Fibroblast of pulmonary artery (primary cell): ENCODE measurements at places on chromosomes 2 and 18.

DNA sequence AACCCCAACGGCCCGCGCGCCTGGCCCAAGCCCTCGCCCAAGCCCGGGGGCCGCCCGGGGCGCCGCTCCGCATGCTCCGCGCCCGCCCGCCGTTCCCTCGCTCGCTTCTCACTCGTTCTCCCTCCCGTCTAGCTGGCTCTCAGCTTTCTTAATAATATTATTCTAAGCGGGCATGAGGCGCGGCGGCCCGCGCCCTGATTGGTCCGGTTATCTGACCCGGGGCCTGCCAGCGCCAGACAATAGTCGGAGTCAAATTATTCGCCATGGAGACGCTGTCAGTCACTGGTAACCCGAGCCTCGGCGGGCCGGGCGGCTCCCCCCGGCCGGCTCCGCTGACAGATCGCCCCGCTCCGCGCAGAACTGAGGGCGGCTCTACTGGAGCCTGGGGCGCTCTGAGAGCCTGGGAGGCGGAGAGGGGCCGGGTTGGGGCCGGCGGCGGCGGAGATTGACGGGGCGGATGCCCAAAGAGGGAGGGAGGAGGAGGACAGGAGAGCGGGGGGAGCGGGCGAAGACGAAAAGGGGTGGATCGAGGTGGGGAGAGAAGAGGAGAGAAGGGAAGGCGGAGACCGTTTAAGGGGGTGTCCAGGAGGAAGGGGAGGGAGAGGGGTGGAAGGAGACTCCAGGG is at the start of gene SIX2:
Gene SIX2 (minus strand): TSS at position 150 of the 625 bp plus-strand sequence. CDS start 342 bp downstream, outside the sequence.
- DNase-seq: peak; percentile 98

DNA sequence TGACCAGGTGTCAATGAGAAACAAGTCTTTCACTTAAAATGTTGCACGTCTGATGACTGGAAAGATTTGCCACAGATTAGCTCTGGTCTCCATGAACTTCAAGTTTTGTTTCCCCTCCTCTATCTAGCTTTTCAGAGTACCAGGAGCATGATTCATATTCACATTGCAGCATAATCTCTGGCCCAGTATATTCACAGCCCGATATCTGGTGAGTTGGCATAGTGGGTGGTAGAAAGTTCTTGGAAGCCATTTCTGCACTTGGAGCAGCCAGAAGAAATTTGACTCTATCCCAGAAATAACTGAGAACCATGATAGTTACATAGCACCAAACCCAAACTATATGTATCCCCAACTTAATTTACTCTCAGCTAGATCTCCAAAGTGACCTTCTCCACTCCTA is 503.9 kb downstream of the PID1 start:
- DNase-seq: peak; percentile 66

GRCh38 chr2:165898381-165898780 is 55.2 kb downstream of the TTC21B start:
- no peak for DNase-seq

GRCh38 chr2:75035444-75036353 is 77.3 kb downstream of the POLE4 start:
- DNase-seq: peak; percentile 88

- DNase-seq: no peak
These were observed 243.5 kb downstream of the CDH7 start for GRCh38 chr18:65994302-65994701.
